Activated naive CD8-positive, alpha-beta T cell treated with anti-CD3 and anti-CD28 coated beads, Interleukin-2, amount 50 U/mL, for 16 hours (primary cell): ENCODE measurements at places on chromosomes 5 and 9.

GRCh38 chr5:10503321-10503720, 60.5 kb upstream of the ANKRD33B start:
- DNase-seq = no peak

GRCh38 chr5:80725446-80725845, 70.7 kb upstream of the DHFR start:
- DNase-seq = no peak

- no peak for DNase-seq
Observed at GRCh38 chr5:171845857-171846256, 60.2 kb downstream of the SMIM23 start.

DNA sequence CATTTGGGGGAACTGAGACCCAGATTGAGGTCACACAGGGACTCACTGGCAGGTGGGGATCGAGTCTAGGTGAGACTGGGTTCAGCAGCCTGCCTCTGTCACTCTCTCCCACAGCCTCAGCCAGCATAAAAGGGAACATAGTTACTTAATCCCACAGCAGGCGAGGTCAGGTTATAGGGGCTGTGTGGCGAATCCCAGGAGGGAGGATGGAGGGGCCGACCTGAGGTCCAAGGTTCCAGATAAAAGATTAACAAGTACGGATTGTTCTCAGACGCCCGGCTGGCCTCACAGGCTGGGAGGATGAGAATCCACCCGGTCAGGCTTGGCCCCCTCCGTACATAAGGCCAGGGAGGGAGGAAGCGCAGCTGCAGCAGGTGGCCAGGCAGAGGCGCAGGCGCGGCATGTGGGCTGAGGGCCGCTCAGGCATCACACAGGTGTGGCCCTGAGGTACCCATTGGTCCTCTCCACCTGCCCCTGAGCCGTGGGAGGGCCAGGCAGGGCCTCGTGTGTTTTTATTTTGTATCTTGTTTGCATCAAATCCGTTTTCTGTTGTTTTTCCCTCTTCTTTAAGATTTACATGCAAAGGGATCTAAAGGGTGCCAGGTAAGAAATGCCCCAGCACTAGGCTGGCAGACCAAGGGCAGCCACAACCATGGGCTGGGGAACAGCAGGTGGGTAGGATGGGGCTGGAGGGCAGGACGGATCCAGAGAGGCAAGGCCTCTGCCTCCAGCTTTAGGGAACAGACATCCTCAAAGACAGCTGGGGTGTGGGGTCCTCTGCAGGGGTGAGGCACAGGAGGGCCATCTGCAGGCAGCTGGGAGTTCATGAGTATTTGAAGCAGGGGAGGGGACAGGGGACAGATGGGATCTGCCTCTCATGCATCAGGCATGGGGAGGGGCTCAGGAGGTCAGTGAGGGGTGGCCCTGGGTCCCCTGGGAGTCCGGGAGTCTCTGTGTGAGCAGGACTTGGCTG, 3.6 kb downstream of the SUSD3 start:
- no peak for DNase-seq

- no peak for DNase-seq
Observed at GRCh38 chr9:114805670-114806525, at the start of gene TNFSF15. Gene TNFSF15 (minus strand): TSS chr9:114806039. CDS start chr9:114806012, 27 bp downstream.

DNA sequence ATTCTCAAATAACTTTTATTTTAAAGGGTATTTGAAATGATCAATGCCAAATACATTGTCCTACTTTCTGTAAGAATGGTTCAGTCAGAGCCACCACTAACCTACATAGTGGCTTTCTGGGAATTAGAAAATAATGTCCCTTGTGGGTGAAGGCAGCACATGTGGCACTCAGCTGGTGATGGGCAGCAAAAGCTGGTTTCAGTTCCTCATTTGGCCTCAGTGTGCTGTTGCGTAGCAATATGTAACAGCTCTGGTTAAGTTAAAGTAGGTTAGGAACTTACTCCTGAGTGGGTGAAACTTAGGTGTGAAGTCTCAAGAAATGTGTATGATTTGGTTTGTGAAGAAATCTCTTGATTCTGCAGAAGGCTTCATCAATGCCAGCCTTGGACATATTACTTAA, 99.6 kb upstream of the SPEF2 start:
- no peak for DNase-seq

GRCh38 chr5:39420482-39421145, 4.2 kb downstream of the DAB2 start:
- DNase-seq = no peak

- no peak for DNase-seq
Observed at GRCh38 chr9:82254646-82255367, 266.2 kb downstream of the SPATA31D1 start.

DNA sequence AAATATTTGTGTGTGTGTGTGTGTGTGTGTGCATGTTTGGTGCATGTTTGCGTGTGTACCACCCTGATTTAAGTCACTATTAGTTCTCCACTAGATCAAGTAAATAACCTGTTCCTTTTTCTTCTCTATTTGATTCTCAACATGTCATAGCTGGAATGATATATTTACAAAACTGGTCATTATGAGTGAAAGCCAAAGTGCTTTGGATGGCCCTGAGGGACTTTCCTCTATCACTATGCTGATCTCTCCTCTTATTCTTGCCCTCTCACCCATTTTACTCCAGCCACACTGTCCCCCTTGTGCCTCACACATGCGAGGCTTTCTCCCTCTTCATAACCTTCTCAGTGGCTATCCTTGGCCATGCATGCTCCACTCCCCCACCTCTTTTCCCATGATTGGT, 144.6 kb upstream of the NMUR2 start:
- no peak for DNase-seq

- DNase-seq = no peak
Observed at GRCh38 chr9:109576762-109577161, 78.7 kb upstream of the PTPN3 start.

DNA sequence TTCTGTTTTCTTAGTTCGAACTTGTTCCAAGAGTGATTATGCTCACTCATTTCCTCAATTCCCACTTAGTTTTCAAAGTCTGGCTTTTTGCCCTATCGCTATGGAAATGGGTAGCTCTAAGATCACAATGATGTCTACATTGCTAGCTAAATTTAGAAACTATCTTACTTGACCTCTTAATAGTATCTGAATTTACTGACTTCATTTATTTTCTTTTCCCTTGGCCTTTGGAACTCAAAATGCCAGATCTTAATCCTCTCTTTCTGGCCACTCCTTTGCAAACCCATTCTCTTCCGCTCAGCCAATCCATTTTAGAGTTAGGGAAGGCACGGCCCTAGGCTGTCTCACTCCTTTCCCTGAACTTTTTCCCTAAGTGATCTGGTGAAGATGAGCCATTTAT, 137.0 kb downstream of the FER start:
- no peak for DNase-seq
